ENCODE measurements at places on chromosomes 3 and 15.

DNA sequence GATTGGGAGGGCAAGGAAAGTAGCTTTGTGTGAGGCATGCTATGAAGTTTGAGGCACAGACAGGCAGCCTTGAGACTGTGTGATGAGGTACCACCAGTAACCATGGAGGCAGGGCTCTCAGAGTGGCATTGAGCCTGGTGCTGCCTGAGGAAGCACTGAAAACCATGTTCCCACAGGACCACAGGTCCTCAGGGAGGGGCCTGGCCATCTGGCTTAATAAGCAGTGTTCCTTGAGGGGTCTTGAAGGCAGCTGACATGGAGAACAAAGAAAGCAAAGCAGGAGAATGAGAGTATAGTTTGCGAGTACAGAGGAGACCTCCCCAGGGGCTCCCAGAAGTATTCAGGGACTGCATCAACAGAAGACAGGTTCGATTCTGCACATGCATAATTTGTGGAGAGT is 346.6 kb downstream of the EPHB1 start:
- DNase-seq, result no peak

- DNase-seq, result peak; percentile 62
Observed at GRCh38 chr15:52735231-52736089, 54.7 kb downstream of the ONECUT1 start.

GRCh38 chr15:76162036-76162398 is 102.2 kb downstream of the TMEM266 start:
- no peak for DNase-seq

GRCh38 chr3:41518626-41519025 is 319.3 kb downstream of the CTNNB1 start:
- no peak for DNase-seq

GRCh38 chr3:189236352-189236751 is 64.6 kb downstream of the TPRG1 start:
- DNase-seq, result no peak

- no peak for DNase-seq
Observed at GRCh38 chr3:138451595-138452162, 17.3 kb downstream of the ESYT3 start.

GRCh38 chr3:194058189-194058571 is 77.8 kb upstream of the HES1 start:
- peak; percentile 39 for DNase-seq

GRCh38 chr3:64900156-64900555 is 212.4 kb upstream of the ADAMTS9 start:
- no peak for DNase-seq

DNA sequence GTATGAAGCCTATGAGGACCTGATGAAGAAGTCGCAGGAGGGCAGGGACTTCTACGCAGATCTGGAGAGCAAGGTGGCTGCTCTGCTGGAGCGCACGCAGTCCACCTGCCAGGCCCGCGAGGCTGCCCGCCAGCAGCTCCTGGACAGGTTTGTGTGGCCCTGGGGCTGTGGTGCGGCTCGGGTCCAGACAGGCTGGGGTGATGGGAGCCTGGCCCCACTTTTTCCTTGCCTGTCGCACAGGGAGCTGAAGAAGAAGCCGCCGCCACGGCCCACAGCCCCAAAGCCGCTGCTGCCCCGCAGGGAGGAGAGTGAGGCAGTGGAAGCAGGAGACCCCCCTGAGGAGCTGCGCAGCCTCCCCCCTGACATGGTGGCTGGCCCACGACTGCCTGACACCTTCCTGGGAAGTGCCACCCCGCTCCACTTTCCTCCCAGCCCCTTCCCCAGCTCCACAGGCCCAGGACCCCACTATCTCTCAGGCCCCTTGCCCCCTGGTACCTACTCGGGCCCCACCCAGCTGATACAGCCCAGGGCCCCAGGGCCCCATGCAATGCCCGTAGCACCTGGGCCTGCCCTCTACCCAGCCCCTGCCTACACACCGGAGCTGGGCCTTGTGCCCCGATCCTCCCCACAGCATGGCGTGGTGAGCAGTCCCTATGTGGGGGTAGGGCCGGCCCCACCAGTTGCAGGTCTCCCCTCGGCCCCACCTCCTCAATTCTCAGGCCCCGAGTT is 29.0 kb downstream of the PTPN23 start:
- no peak for DNase-seq

DNA sequence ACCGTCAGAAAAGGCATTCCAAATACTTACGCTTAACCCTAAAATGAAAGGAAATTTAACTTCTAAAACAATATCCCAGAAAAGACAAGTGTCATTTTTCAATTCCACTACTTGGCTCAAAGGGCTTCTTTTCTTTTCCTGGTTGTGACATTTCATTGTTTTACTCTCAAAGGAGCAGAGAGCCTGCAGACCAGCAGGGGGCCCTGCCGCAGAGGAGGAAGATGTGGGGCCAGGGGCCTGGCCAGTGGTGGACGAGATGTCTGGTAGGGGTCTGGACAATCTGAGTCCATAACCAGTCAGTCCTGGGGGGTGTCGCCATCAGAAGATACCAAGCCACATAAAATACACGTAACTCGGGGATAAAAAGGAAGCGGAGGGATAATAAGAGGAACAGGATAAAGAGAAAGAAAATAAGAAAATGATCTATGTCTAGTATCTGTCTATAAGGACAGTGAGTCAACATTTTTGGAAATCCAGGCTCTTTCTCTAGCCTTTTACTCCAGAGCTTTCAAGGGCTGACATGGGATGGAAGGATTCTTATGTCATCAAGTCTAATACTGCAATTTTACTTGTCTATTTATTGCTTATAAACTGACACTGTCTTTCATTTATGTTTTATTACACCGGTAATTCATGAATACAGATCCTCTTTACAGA is 54.2 kb upstream of the ARHGEF3 start:
- DNase-seq, result peak; percentile 61

DNA sequence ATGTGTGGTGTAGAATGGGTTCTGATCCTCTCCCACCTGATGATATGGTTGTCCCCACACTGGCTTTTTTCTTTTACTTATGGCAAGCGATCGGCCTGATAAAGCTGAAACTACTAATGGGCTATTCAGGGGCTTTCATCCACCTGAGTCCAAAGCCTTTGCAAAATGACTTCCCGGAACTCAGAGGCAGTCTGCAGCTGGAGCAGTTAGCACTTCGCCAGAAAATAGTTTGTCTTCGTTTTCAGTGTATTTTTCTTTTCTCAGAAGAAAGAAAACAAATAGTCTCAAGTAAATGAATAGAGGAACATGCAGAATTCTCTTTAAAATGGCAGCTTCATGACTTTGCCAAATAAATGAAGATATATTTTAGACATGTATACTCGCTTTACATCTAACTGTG is 306.0 kb upstream of the ADAMTS9 start:
- no peak for DNase-seq

DNA sequence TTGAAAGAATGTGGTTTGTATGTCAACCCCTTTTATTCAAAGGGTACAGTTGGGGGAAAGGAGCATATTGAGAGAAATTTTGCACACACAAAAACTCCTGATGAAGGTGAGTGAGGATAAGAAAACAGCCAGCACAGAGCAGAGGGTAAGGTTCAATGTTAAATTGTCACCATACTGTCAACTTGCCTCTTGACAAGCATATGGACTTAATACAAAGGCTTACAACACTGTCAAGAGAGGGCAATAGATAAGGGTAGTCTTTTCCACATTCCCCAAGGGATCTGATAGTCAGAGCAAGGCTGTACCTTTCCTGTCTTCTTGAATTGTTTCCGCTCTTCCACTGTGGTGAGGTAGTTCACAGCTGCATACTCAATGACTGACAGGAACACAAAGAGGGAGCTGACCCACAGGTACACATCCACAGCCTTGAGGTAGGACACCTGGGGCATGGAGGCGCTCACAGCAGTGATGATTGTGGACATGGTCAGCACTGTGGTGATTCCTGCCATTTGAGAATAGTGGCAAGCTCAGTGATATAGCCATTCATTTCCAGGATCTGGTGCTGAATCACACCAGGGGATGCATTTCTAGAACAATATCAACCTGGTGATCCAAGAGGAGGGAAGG is 20.4 kb upstream of the RIOX2 start:
- DNase-seq, result no peak

DNA sequence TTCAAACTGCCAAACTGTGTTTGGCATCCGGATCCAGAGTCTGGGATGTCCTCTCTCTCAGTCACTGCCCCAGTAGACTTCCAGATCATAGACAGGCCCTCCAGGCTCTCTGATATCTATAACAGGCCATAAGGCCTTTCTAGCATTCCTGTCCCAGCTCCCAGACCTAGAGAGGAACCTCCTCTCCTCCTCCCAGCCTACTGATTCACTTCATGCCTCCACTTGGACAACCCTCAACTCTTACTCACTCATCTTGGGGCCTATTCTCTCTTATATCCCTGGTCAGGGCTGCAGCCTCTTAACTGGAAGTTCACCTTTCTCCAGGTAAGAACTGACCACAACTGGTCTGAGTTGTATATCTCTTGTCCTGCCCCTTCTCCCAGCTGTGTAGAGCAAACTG is 253.7 kb upstream of the TRIM42 start:
- no peak for DNase-seq

DNA sequence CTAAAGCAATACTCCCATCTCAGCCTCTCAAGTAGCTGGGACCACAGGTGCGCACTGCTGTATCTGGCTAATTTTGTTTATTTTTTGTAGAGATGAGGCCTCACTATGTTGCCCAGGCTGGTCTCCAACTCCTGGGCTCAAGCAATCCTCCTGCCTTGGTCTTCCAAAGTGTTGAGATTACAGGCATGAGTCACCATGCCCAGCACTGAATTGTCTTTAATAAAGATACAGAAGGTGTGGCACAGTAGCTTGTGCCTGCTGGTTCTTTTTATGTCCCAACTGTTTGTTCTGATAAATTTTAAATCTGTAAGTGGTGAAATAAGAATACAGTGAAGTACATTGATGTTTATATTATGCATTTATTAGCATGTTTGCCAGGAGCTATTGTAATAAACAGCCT is 20.6 kb upstream of the TRAK1 start:
- no peak for DNase-seq

DNA sequence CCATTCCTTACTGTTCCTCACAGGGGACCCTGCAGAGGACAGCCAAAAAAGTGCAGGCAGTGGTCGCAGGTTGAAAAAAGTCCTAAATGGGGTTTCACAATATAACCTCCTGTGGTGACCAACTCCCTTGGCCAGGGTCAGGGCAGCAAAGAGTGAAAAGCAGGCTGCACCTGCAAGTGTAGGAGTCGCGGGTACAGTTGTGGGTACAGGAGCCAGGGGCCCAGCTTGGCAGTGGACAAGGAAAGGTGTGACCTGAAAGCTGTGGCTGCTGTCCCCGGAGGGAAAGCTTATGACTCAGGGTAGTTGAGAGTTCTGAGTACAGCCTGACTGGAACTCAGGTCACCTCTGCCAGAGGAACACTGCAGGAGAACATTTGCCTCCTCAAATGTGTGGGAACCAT is 1114.1 kb downstream of the ROBO2 start:
- no peak for DNase-seq

DNA sequence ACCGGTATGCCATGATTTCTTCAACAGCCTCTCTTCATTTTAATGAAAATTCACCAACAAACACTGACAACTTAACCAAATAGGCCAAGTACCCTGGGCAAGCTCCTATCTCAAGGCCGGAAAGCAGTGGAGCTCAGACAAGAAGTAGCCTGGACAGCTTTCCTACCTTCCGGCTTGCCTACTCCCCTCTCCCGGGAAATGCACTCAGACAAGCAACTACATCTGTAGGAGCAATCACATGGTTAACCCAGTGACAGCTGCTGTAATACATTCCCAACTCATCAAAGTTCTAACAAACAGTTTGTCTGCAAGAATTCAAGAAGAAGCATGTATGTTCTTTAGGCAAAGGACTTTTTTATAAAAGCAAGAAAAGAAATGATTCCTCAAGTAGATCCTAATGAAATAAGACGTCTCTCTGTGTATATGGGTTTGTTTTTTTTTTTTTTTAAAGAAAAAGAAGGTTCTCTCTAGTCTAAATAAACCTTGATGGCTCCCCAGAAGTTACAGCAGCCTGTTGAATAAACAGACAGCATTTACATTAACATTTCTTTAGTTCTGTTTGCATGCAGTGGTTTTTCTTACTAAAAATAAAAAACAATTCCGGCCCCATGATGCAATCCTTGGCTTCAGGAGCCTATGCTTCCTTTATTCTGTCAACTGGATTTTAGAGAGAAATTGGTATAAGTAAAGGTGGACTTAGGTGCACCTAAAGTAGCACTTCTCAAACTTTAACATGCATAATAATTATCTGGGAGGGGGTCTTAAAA is 278.7 kb downstream of the NEK10 start:
- DNase-seq, result no peak

GRCh38 chr3:70400194-70400593 is 87.8 kb upstream of the MDFIC2 start:
- DNase-seq, result no peak

GRCh38 chr3:166764698-166765318 is 615.3 kb downstream of the ZBBX start:
- no peak for DNase-seq

GRCh38 chr15:39599871-39600270 is 19.0 kb downstream of the THBS1 start:
- DNase-seq, result no peak

- DNase-seq, result no peak
Observed at GRCh38 chr3:159989973-159990846, 1.6 kb downstream of the IL12A start.

DNA sequence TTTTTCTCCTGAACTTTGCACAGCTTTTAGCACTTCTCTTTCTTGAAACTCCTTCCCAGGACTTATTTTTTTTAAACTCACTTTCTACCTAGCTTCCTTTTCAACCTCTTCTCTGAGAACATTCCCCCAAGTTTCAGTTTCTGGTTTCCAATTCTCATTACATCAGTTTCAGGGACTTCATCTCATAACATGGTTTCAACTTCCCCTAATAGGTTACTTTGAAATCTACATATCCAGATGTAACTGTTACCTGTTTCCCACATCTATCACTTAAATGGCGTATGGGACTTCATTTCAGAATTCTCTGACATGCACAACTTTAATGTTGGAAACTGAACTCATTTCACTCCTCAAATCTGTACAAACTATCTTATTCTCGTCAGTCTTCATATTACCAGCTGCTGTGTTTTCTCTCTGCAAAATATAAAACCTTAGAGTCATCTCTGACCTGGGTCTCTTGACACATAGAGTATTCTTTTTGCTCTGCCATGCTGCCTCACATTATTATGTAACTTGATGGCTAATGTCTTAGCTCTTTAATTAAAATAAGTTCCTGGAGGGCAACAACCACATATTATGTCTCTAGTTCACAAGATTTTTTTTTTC is 58.4 kb downstream of the NME9 start:
- DNase-seq, result no peak

- no peak for DNase-seq
Observed at GRCh38 chr15:75554717-75555116, 24.4 kb downstream of the PTPN9 start.

DNA sequence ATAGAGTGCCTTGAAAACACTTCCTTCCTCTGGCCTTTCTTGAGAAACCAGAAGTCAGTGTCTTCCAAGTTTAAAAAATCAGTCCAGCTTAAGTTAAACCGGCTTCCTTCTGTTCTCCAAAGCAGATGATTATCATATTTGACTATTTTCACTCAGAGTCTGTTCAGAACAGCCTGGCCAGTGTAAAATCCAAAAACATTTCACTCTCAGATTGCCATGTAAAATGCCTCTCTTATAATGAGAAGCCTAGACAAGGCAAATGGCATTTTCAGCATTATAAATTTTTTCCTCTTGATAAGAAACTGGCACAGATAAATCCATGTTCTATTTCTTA is 193.5 kb downstream of the TNIK start:
- DNase-seq, result no peak

- DNase-seq, result no peak
Observed at GRCh38 chr3:158522221-158523136, 48.5 kb upstream of the MLF1 start.

All from activated CD4-positive, alpha-beta T cell treated with anti-CD3 and anti-CD28 coated beads, Interleukin-2, amount 50 U/mL, for 48 hours (primary cell).